ENCODE measurements at places on chromosomes 2 and 18.

- no peak for ATAC-seq
These were observed 92.1 kb downstream of the NFATC1 start for GRCh38 chr18:79487801-79488201.

GRCh38 chr2:232282508-232283055 lies 96.0 kb upstream of the ALPP start:
- no peak for ATAC-seq

DNA sequence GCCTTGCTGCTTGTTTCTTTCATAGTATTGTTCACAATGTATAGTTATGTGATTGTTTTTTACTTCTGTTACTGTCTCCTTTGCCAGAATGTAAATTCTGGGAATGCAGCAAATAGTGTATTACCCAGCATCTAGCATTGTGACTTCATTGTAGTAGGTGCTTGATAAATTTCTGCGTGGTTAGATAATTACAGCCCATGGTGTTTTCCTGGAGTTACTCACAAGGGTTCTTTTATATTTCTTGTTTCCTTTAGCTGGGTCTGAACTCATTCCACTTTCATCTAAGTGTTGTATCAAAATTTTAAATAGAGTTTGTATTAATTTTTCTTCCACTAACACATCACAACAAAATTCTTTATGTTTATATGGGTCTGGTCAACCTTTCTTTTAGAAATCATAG lies 132.6 kb downstream of the MAP4K4 start:
- no peak for ATAC-seq

DNA sequence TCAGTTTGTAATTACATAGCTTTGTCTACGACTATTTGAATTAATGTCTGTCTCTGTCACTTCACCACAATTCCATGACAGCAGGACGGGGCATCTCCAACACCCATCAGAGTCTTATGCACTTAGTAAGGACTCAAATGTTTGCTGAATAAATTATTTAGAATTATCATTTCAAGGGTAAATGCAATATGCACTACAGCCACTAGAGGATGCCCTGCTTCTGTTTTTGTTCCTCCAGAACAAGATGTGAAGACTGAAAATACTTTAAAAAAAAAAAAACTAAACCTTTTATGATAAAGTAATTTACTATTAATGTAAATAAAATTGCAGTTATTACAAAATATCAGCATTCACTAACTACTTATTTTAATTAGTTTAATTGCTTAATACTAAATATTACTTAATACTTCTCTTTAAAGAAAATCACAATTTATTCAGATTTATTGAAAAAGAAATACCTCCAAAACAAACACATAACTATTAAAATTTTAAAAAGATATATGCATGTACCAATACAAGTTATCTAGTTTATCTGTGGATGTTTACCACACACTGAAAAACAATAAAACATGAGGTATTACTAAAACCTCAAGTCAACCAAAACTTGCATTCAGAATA lies 3.2 kb downstream of the PIGN start:
- no peak for ATAC-seq

DNA sequence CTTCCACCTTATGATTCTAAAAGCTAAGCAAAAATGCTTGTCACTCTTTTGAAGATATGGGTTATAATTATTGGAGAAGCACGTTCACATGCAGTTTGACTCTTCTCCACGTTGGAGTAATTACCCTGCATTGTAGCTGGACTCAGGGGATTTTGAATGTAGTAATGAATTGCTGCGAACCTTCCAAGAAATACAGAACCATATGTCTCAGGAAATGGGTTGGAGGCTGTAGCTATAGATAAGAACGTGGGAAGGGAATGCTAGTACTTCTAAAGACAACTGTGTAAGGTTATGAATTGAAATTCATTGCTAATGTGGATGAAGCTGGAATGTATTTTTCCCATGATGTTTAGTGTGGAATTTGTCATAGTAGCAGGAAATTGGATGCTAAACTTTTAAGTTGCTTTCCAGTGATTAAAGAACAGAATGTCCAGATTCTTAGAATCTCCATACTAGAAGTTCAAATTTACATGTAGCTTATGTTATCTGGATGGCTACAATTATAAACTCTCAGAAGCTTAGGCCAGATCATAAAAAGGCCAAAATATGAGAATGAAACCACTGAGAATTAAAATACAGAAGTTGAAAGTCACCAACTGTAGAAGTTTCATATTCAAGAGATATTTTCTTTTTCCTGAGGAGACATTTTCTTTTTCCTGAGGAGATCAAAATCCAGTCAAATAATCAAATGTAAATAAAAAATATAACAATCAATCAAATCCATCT lies 27.3 kb upstream of the SPOPL start:
- no peak for ATAC-seq

- peak; percentile 72 for ATAC-seq
These were observed 2.4 kb downstream of the PNKD start for GRCh38 chr2:218272531-218273212.

DNA sequence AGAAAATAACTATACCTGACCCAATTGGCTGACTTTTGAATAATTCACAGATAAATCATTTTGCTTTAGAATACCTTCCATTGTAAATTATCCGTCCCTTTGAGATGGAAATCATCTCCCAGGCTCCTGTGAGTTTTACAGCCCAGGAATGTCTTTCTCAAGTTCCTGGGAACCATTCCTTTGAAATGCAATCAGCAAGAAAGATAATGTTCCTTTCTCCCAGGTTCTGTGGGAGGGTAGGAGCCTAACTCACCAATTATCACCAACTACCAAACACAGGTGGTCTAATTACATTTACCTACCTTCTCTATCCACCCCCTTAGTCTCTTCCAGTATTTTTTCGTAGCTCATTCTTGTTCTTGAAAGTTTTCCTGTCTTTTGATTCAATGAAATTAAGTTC lies 1016.0 kb downstream of the SOCS6 start:
- no peak for ATAC-seq

DNA sequence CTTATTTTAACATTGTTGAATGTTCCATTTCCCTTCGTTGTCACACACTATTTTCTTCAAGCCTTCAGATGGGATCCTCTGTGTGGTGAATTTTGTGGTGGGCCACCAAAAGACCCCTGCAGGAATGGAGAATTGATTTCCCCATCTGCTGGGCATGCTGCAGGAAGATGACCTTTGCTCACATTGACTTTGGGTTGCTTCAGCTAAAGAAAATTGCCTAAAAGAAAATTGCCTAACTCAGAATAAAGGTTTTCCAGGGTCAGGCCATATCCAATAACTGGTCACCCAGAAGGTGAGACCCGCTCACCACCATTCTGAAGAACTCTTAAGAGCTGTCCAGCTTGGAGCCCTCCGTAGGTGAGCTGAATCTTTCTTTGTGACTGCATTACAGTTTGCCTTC lies 192.5 kb downstream of the CDH7 start:
- ATAC-seq, result no peak

DNA sequence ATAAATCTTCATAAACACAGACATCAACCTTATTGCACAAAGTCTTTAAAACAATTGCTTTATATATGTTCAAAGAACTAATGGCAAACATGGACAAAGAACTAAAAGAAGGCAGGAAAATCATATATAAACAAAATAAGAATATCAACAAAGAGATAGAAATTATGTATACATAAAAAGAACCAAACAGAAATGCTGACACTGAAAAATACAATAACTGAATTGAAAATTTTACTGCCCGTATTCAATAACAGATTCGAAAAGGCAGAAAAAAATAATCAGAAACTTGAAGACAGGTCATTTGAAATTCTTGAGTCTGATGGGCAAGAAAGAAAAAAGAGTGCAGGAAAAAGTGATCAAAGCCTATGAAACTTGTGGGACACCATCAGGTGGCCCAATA lies 22.0 kb upstream of the TFCP2L1 start:
- no peak for ATAC-seq

- peak; percentile 54 for ATAC-seq
These were observed 89.6 kb downstream of the UXS1 start for GRCh38 chr2:106104332-106105062.

- no peak for ATAC-seq
These were observed 139.3 kb upstream of the DOK6 start for GRCh38 chr18:69261406-69261805.

- no peak for ATAC-seq
These were observed 10.5 kb downstream of the COL3A1 start for GRCh38 chr2:188984680-188985079.

DNA sequence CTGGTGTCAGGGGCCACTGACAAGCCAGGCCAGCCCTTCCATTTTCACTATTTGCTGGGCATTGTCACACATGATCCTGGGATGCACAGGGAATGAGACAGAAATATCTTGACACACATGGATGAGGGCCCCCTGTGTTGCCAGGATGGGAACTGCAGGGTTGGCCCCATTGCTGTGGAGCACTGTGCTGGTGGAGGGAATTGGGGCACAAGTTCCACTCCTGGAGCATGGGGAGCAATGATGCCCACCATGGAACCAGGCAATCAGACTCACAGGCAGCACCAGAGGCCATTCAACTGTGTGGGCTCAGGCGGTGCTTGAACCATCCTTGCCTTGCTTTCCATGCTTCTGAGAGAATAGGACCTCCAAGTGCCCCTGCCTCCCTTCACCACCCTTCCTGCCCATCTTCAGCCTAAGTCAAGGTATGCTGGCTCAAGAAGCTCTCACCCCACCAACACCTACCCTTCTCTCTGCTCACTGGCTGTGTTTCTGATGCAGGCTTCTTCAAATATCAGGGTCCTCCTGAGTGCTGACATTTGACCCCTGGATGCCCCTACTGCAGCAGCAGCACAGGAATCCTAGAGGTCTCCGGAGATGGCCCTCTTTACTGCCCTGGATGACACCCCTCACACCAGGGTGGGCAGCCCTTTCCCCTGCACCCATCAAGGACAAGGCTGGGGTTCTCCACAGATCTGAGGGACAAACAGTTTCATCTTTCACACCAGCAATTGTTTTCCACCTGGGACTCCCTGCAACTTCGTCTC lies 11.0 kb downstream of the ADRA2B start:
- ATAC-seq, result no peak

DNA sequence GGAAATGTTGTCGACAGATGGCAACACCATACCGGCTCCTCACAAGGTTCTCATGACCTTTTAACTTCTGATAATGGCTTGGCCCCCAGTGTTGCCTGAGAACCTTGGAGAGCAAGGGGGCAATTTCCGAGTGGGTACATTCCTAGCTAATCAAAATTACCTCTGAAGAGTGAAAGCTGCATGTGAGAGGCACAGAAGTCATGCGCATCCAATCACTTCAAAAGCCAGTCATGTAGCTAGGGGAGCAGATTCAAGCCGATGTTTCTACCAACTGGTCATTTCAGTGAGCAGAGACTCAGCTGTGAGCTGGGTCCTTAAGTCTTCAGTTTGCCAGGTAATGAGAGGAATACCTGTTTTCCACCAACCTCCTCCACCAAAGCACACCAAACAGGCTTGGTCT lies 111.4 kb downstream of the LIPG start:
- no peak for ATAC-seq

- peak; percentile 74 for ATAC-seq
These were observed 44.0 kb downstream of the GNAL start for GRCh38 chr18:11733031-11733430.

DNA sequence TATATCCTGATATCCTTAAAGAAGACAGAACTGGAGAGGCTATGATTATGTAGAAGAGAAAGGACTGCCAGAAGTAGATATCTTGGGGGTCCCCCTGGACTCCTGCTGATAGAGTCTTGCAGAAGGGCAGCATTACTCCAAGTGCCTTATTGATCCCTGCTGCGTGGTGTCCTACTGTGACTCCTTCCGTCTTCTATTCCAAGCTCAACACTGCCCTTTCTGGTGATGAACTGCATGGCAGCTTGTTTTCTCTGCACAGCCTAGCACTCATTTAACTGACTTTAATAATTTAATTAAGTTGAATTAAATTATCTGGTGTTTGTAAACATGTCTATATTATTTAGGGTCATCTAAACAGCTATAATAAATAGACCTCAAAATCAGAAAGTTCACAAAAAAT lies 194.1 kb upstream of the DSEL start:
- ATAC-seq, result no peak

GRCh38 chr18:41058351-41059125 lies 896.5 kb upstream of the PIK3C3 start:
- ATAC-seq, result no peak

DNA sequence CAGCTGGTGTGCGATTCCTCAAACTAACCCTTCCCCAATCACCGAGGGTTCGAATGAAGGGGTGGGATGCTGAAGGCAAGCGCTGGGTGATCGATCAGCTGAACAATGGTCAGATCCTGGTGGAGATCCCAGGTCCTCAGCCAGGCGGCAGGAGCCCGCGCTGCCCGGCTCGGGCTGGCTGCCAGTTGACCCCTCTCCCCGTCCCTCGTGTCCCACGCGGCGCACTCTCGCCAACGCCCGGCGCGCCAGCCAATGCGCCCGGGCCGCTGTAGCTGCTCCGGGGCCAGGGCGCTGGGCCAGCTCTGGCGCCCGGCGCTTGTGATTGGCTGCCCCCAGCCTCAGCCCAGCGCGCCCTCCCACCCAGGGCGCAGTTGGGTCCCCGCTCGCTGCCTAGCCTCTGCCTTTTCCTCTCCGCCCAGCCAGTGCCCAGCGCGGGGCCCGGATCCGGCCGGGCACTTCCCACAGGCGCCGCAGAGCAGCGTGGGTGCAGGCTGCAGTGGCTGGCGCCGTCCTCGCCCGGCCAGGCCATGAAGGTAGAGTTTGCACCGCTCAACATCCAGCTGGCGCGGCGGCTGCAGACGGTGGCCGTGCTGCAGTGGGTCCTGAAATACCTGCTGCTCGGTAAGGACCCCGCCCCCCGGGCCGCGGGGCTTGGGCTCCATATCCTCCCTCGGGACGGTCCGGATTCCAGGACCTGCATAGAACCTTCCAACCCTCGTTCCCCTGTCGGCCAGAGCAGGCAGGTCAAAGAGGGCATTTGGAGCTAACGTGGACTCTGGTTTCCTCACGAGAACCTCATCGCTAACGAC lies at the start of gene MOGAT1:
Gene MOGAT1, plus strand, starts transcription at position 400 of the 809 bp plus-strand sequence. Its CDS starts 128 bp downstream, at position 528.
- ATAC-seq, result peak; percentile 25

DNA sequence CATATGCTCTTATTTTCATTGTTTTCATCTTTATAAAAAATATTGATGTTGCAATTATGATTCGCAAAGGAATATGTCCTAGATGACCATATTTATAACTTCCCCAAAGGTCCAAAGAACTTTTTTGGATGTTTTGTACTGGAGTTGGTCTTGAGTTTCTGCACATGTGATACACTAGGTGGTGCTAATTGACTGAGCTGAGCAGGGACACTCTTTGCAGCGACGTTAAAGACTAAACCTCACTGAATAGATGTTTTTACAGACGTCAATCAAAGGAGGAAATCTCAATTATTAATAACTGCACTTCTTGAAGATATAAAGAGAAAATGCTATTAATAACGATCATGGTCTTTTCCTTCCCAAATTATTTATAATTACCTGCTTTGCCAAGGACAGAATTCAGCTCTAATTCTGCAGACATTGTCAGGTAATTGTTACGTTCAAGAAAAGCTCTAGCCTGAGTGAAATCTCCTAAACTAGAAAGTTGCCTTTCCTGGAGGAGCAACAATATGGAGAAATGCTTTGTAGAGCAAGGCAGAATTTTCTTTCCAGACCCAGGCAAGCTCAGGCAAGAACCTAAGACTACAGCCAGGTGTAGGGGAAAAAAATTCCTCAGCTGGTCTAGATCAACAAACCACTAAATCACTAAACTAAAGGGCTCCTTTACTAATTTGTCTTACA lies 119.3 kb upstream of the RBBP8 start:
- ATAC-seq, result no peak

Data from stimulated activated memory B cell treated with anti-CD40 and anti-IgM and Interleukin-4, amounts not matched to agents 10 μg/mL and 1 μg/mL and 100 μg/mL, for 72 hours (primary cell).